Hair follicle dermal papilla cell (primary cell): ENCODE measurements at places on chromosomes 12 and 14. TPM values are rescaled to one million over a fixed set of nuclear protein-coding genes. Genes with fewer than 3 reads are reported as not detected.

The KRT79 gene
- not detected in 2 replicates for total RNA-seq

The YARS2 gene
- 20.3 and 24.8 TPM in 2 replicates for total RNA-seq

The MANSC4 gene
- not detected in 2 replicates for total RNA-seq

The AQP6 gene
- not detected in 2 replicates for total RNA-seq

The STAB2 gene
- total RNA-seq: not detected in 2 replicates

The TMEM119 gene
- total RNA-seq: 904 and 1,008 TPM in 2 replicates

The RFX4 gene
- not detected in 2 replicates for total RNA-seq

The CCDC60 gene
- not detected in 2 replicates for total RNA-seq

The CLEC4D gene
- total RNA-seq: not detected in 2 replicates

The BEGAIN gene
- not detected in 2 replicates for total RNA-seq

The RHOJ gene
- 0.32 and 1.8 TPM in 2 replicates for total RNA-seq

The PRICKLE1 gene
- total RNA-seq: 2.6 and 4.2 TPM in 2 replicates

The MSI1 gene
- total RNA-seq: not detected in 2 replicates

The OVCH1 gene
- total RNA-seq: not detected in 2 replicates

The IL22 gene
- total RNA-seq: not detected in 2 replicates

The JPH4 gene
- not detected in 2 replicates for total RNA-seq

The EGLN3 gene
- total RNA-seq: 0.12 and 0.32 TPM in 2 replicates

The ADCY4 gene
- 24.2 and 35.5 TPM in 2 replicates for total RNA-seq

The LBHD2 gene
- total RNA-seq: not detected in 2 replicates

The GPRC5A gene
- total RNA-seq: 0.32 and 1.2 TPM in 2 replicates

The PLEKHG7 gene
- total RNA-seq: not detected in 2 replicates

The SLC7A7 gene
- 6.7 and 10.2 TPM in 2 replicates for total RNA-seq

The SDR9C7 gene
- not detected in 2 replicates for total RNA-seq
